Activated CD4-positive, alpha-beta memory T cell treated with anti-CD3 and anti-CD28 coated beads, Interleukin-2, amount 10 ng/mL, durations not matched to agents 7 days and 5 days (primary cell): ENCODE measurements at places on chromosomes 3 and 15. TPM values are rescaled to one million over a fixed set of nuclear protein-coding genes. Genes with fewer than 3 reads are reported as not detected.

Gene TEX55
- total RNA-seq: not detected

Gene ZPLD1
- total RNA-seq: not detected

Gene ALDH1A2
- total RNA-seq: not detected

Gene NLGN1
- not detected for total RNA-seq

Gene CELSR3
- total RNA-seq: 8.0 TPM

Gene GP5
- total RNA-seq: 1.3 TPM

Gene CTSH
- total RNA-seq: 257 TPM

Gene REC114
- total RNA-seq: not detected

Gene PRSS50
- total RNA-seq: not detected

Gene SEMA3G
- 0.20 TPM for total RNA-seq

Gene TM4SF4
- not detected for total RNA-seq

Gene ATP13A5
- not detected for total RNA-seq

Gene PTH1R
- not detected for total RNA-seq

Gene IGDCC3
- not detected for total RNA-seq

Gene GCNT3
- total RNA-seq: not detected

Gene TMC3
- not detected for total RNA-seq

Gene GPR160
- 13.8 TPM for total RNA-seq

Gene MAGEF1
- 5.8 TPM for total RNA-seq

Gene ZNF774
- 1.0 TPM for total RNA-seq

Gene TMEM41A
- total RNA-seq: 21.8 TPM

Gene KBTBD12
- not detected for total RNA-seq

Gene SCN11A
- total RNA-seq: not detected

Gene LINGO1
- not detected for total RNA-seq

Gene UBL7
- 54.7 TPM for total RNA-seq

Gene CLDN1
- not detected for total RNA-seq

Gene FETUB
- not detected for total RNA-seq
